Astrocyte of the spinal cord (primary cell): ENCODE measurements at places on chromosomes 12 and 14.

DNA sequence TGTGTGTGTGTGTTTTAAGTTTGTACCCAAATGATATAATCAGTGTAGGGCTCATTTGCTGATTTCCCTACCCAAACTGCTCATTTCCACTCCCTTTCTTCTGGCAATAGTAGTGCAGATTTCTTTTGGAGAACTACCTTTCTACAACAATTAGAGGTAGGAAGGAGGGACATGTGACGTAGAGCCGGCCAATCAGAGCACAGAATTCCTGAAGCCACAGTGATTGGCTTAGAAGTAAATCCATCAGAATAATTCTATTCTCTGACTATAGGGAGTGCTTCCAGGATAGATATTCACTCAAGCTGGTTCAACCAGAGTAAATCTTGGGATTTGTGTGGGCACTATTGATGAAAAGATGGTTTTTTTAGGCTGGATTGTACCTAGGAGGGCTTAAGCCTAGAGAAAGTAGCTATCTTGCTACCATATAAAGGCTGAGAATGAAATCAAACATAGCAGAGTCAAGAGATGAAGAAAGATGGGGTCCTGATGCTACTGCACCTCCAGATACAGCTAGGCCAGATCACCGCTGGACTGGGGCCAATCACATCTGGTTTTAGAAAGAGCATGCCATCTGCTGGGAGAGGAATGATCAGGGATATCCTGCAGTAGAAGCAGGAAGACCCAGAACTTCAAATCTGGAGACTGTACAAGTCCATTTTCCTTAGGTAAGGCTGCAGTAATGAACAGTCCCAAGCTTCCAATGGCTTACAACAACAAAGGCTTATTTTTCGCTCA is 54.1 kb upstream of the NUAK1 start:
- DNase-seq: no peak

DNA sequence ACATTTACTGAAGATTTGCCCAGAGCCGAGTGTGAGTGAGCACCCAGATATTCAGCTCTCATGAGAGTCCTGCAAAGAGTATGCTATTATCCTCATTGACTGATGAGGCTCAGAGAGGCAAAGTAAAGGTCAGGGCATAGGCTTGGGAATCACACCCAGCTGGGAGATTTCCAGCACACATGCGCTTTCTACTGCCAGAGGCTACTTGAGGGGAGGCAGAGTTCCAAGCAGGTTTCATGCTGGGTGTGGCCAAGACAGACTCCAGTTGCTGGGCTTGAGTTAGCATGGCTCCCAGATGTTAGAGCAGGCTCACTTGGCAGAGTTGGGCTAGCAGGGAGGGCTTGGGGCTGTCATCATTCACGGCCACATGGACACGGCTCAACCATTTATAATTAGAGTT is 14.4 kb upstream of the FAM181A start:
- DNase-seq: no peak

DNA sequence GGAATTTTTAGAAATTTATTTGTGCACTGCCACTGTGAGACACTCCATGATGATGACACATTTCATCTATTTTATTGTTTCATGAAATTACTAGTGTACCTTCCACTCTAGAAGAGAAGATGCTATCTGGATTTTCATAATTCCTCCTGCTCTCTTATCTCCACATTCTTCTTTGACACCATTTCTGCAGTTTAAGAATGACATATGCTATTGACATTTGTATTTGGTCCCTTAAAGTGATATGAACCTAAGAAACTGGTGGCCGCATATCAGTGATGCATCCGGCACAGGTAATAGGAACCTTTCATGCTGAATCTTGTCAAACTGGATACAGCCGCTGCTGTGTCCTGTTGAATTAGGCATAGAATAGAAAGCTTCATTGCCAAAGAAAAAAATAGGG is 696.3 kb downstream of the TMEM121 start:
- no peak for DNase-seq

GRCh38 chr12:20369305-20370013 is 1.1 kb downstream of the PDE3A start:
- DNase-seq: peak; percentile 73

GRCh38 chr14:71078500-71078899 is 171.2 kb downstream of the PCNX1 start:
- no peak for DNase-seq

GRCh38 chr14:87888136-87888999 is 104.6 kb downstream of the GALC start:
- DNase-seq: no peak

DNA sequence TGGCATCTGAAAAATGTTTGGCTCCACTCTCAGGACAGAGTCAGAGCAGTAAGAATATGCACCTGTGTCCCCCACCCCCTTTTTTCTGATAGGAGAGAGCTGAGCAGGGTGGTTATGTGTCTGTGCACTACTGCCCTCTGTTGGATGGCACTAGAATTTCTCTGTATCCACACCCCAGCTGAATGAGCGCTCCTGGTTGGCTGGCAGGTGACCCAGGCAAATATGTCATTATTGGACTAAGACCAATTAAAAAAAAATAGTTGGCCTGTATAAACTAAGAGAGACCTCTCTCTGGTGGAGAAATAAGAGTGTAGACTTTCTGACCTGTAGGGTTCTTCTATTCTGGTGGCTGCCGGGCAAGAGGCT is 107.0 kb downstream of the PTCSC3 start:
- peak; percentile 39 for DNase-seq

- no peak for DNase-seq
Observed at GRCh38 chr12:96994900-96995299, 87.8 kb downstream of the NEDD1 start.

- DNase-seq: no peak
Observed at GRCh38 chr12:32146074-32146873, 39.6 kb downstream of the BICD1 start.

DNA sequence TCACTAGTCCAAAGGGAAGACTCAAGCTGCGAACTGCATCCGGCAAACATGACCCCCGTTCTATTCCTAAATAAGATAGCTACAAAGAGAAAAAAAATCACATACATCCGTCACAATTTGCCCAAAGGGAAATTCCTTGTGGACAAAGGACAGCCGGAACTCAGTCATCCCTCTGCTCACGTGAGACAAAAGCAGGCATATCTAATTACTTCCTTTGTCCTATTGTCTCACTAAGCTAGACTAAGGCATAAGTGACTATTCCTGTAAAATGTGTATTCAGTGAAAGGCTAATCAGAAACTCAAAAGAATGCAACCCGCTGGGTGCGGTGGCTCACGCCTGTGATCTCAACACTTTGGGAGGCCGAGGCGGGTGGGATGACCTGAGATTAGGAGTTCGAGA is 27.2 kb upstream of the NINJ2 start:
- DNase-seq: no peak

GRCh38 chr14:24920265-24921075 is 129.5 kb downstream of the STXBP6 start:
- DNase-seq: no peak

DNA sequence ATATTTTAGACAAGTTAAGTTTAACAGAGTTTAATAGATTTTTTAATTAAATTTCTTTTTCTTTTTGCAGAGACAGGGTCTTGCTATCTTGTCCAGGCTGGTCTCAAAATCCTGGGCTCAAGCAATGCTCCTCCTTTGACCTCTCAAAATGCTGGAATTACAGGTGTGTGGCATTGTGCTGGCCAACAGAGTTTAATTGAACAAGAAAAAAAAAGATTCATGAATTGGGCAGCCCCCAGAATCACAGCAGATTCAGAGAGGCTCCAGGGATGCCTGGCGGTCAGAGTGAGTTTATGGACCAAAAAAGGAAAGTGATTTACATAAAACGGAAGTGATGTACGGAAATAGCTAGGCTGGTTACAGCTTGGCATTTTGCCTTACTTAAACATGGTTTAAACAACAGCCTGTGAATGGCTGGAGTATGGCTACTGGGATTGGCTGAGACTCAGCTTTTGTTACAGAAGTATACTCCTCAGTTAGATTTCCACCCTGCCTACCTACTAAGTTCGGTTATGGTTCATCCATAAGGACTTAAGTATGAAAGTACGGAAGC is 14.5 kb upstream of the TESPA1 start:
- DNase-seq: no peak
